ENCODE measurements at places on chromosomes 2 and 18. TPM values are rescaled to one million over a fixed set of nuclear protein-coding genes. Genes with fewer than 3 reads are reported as not detected.

The TSHZ1 gene
- 12.3 TPM for total RNA-seq

The SPDYA gene
- total RNA-seq = 4.2 TPM

The RASGRP3 gene
- 23.9 TPM for total RNA-seq

The KLHL14 gene
- 0.59 TPM for total RNA-seq

The HYCC2 gene
- total RNA-seq = 16.4 TPM

The TLX2 gene
- total RNA-seq = not detected

- no peak for DNase-seq
- no peak overlapping the region for H3K4me3 ChIP-seq
- H3K27ac ChIP-seq = no peak overlapping the region
- no peaks in the 10 kb centered on the region for H3K27me3 ChIP-seq
- H3K4me1 ChIP-seq = no peaks in the 10 kb centered on the region
Observed at GRCh38 chr2:236867441-236868260, 218.0 kb upstream of the COPS8 start.

GRCh38 chr2:208266553-208266893 is 468 bp downstream of the PIKFYVE start:
- H3K36me3 ChIP-seq = no peaks in the 10 kb centered on the region
- peaks cover 4% of the 10 kb centered on the region for H3K4me1 ChIP-seq
- H3K27me3 ChIP-seq = no peaks in the 10 kb centered on the region
- no peak for DNase-seq
- H3K4me3 ChIP-seq = peak overlapping the region; percentile 94

- no peaks in the 10 kb centered on the region for H3K27me3 ChIP-seq
- H3K27ac ChIP-seq = no peak overlapping the region
- DNase-seq = no peak
- no peak overlapping the region for H3K4me3 ChIP-seq
Observed at GRCh38 chr2:65053199-65053598, 3.0 kb upstream of the CEP68 start.

DNA sequence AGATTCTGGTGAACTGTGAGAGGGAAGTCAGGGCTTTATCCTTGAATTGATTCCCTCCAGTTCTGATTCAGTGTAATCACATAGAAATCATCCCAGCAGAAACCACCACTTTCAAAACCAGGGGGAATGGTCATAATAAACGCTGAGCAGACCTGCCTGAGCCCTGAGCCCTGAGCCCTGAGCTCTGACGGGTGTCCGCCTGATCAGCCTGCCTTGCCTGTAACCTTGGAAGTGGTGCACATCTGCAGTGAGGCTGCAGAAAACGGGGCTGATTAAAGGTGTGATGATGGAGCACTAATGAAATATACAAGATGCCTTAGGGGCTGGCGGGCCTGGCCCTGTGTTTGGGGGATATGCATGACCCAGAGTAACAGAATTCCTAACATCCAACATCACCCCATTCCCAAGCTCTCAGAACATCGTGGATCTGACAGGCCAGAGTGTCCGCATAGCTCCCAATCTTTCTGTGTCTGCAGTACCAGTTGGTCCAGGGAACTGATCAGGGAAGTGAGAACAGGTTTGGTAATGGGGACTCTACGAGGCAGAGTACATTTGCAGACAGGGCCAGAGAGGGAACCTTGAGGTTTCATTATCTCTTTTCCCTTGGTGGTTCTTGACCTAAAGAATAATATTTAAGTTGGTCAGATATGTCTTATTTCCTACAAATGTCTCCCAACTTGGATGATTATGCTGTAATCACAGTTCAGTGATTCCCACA is 37.8 kb downstream of the KCTD18 start:
- no peak overlapping the region for H3K4me3 ChIP-seq
- DNase-seq = no peak
- H3K27me3 ChIP-seq = no peaks in the 10 kb centered on the region
- no peaks in the 10 kb centered on the region for H3K36me3 ChIP-seq

GRCh38 chr2:216799873-216800431 is 59.9 kb downstream of the TNP1 start:
- no peak overlapping the region for H3K4me3 ChIP-seq
- peak overlapping the region; percentile 86 for H3K27ac ChIP-seq
- DNase-seq = no peak

GRCh38 chr18:58204776-58205442 is 160.9 kb downstream of the NEDD4L start:
- no peaks in the 10 kb centered on the region for H3K27me3 ChIP-seq
- H3K36me3 ChIP-seq = no peaks in the 10 kb centered on the region
- H3K4me1 ChIP-seq = no peaks in the 10 kb centered on the region
- H3K27ac ChIP-seq = no peak overlapping the region
- DNase-seq = no peak

GRCh38 chr2:176129813-176130146 is 275 bp downstream of the HOXD8 start:
- H3K27ac ChIP-seq = peak overlapping the region; percentile 83
- peak overlapping the region; percentile 60 for H3K4me3 ChIP-seq
- no peaks in the 10 kb centered on the region for H3K4me1 ChIP-seq
- no peak for DNase-seq

DNA sequence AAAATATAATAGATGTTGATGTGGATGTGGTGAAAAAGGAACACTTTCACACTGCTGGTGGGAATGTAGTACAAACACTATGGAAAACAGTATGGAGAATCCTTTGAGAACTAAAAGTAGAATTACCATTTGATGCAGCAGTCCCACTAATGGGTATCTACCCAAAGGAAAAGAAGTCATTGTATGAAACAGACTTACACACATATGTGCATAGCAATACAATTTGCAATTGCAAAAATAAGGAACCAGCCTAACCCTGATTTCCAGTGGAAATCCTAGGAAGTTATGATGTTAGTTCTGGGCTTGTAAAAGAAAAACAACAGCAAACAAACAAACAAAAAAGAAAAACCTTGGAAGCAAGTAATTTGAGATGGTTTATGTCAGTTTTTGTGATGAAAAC is 28.6 kb upstream of the CLASP1 start:
- no peak overlapping the region for H3K27ac ChIP-seq
- DNase-seq = no peak
- H3K4me1 ChIP-seq = no peaks in the 10 kb centered on the region
- no peaks in the 10 kb centered on the region for H3K36me3 ChIP-seq
- H3K4me3 ChIP-seq = no peak overlapping the region

GRCh38 chr2:119028327-119029174 is 86.6 kb downstream of the MARCO start:
- no peak overlapping the region for H3K4me3 ChIP-seq
- peaks cover 7% of the 10 kb centered on the region for H3K27me3 ChIP-seq
- no peak for DNase-seq
- no peaks in the 10 kb centered on the region for H3K36me3 ChIP-seq
- no peaks in the 10 kb centered on the region for H3K4me1 ChIP-seq

DNA sequence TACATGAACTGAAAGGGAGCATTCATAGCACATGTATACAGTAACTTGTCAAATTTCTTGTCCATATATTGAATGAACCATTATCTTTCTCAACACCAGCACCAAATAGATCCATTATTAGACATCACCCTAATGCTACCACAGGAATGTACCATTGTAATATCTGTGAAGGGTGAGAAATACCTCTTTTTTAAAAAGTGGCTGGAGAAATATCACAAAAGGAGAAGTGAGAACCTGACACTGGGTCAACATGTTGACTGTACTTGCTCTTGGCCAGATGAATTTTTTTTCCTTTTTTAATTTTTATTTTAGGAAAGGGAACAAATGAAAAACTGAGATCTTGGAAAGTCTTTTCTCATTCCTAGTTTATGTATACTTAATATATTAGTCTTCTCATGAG is 63.5 kb downstream of the CAVIN2 start:
- no peak overlapping the region for H3K4me3 ChIP-seq
- no peaks in the 10 kb centered on the region for H3K4me1 ChIP-seq
- H3K27ac ChIP-seq = no peak overlapping the region
- H3K36me3 ChIP-seq = no peaks in the 10 kb centered on the region

GRCh38 chr2:109438146-109438545 is 175.6 kb downstream of the SEPTIN10 start:
- no peaks in the 10 kb centered on the region for H3K4me1 ChIP-seq
- H3K27me3 ChIP-seq = no peaks in the 10 kb centered on the region
- no peaks in the 10 kb centered on the region for H3K36me3 ChIP-seq
- no peak for DNase-seq

DNA sequence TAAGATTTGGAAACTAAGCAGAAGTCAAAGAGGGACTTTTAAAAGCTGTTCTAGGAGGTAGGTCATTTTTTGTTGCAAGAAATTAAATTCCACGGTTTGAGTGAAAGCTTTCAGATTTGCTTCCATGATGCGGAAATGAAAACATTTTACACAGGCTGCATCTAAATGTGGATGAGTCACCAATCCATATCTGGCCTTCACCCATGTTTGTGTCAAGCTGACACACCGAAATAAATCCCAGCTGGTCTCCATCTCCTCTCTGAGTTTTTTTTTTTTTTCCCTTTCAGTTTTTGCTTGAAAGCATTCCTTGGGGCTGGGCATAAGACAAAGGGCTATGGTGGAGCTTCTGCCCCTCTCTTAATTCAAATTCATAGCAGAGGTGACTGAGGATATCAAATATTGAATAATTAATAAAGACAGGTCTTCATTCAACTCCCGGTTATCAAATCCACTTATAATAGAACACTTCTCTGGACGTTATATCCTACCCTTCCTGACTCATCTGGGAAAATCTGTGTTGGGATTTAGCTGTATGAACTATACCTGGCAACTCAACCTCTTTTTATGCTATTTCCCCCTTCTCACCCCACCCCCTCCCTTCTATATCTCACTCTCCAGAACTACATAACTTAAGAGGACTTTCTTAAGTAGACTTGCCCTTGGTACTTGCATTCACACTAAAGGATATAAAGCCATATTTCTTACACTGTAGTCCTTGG is 558.3 kb upstream of the GCFC2 start:
- no peaks in the 10 kb centered on the region for H3K36me3 ChIP-seq
- no peaks in the 10 kb centered on the region for H3K27me3 ChIP-seq
- no peak for DNase-seq
- no peak overlapping the region for H3K27ac ChIP-seq
- H3K4me1 ChIP-seq = no peaks in the 10 kb centered on the region
- H3K4me3 ChIP-seq = no peak overlapping the region

Data from breast epithelium (tissue), 4 donors.